Natural killer cell treated with Interleukin-12 subunit alpha and Interleukin-12 subunit beta and Interleukin-15 and Interleukin-18, amount 100 ng/mL, for 72 hours (primary cell): ENCODE measurements at places on chromosomes 12 and 14. TPM values are rescaled to one million over a fixed set of nuclear protein-coding genes. Genes with fewer than 3 reads are reported as not detected.
A peak's percentile ranks its signal among the peaks of the same experiment; 100 is the strongest.

- no peak for DNase-seq
Measured at GRCh38 chr14:104161602-104162367, 23.4 kb downstream of the KIF26A start.

USP15 gene
- 154 TPM for total RNA-seq

GRCh38 chr12:98431089-98431488 is 84.3 kb upstream of the TMPO start:
- DNase-seq, result no peak

PAH gene
- total RNA-seq, result not detected

- DNase-seq, result peak; percentile 86
Measured at GRCh38 chr14:61503167-61503801, 181.9 kb downstream of the PRKCH start.

- no peak for DNase-seq
Measured at GRCh38 chr12:94938583-94938982, 64.9 kb downstream of the NDUFA12 start.

KRT73 gene
- total RNA-seq, result 0.52 TPM

NRL gene
- total RNA-seq, result 1.8 TPM

APOF gene
- not detected for total RNA-seq

- no peak for DNase-seq
Measured at GRCh38 chr14:41925409-41925808, 318.7 kb downstream of the LRFN5 start.

GRCh38 chr12:5792343-5792742 is 152.7 kb downstream of the ANO2 start:
- DNase-seq, result no peak

DNA sequence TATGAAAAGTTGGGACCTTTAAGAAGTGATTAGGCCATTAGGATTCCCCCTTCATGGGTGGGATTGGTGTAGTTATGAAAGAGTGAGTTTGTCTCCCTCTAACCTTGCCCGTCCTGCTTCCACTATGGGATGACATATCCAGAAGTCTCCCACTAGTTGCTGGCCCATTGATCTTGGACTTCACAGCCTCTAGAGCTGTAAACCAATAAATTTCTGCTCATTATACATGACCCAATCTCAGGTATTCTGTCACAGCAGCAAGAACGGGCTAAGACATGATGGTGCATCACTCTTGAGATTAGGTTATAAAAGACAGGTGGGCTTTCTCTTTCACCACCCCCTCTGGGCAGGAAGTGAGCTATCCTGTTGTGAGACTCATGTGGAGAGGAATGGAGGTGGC is 8.6 kb upstream of the SMOC1 start:
- DNase-seq, result no peak

CACNA1C gene
- 0.06 TPM for total RNA-seq

- DNase-seq, result no peak
Measured at GRCh38 chr14:104692261-104692938, 3.0 kb downstream of the INF2 start.

DNA sequence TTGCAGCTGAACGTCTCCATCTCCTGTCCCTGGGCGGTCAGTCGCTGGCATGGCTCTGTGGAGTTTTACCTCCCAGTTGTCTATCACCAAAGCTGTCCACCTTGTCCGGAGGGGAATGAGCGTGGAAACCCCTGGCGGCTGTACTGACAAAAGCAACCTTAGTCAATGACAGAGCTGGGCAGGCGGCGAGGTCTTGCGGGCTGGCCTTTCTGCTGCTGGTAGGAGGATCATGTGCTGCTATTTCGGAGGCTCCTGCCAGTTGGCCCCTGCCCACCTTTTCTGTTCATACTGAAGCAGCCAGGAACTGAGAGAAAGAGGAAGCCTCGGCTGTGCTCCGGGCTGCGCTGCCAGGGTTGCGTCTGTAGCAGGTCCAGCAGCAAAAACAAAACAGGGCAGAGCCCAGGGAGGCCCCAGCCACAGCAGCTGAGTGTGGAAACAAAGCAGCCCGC is 57.7 kb downstream of the HMGA2 start:
- DNase-seq, result no peak

GRCh38 chr12:17076028-17076744 is 470.2 kb upstream of the LMO3 start:
- DNase-seq, result no peak

DNA sequence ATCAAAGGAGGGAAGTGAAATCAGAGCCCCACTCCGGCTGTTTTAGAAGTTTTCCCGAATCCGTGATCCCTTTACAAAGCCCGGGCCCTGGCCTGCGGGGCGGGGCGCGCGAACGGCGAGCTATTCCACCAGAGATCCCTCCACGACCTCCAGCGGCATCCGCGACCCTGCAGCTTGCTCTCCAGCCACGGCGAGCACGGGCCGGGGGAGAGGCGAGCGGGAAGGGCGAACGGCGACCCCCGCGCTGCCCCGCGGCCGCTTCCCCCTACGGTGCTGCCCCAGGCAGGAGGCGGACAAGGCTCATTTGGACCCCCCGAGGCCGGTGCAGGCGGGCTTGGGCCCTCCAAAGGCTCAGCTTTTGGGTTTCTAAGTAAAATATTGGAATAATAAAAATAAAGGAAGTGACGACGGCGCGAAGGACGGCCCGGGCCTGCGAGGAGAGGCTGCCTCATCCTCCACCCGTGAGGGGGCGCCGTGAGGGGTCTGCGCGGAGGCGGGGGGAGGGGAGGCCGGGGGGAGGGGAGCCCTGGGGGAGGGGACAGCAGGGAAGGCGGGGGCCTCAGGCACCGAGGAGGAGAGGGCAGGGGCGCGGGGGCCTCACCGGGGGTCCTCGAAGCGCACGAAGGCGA is 613 bp downstream of the SRSF9 start:
- DNase-seq, result no peak

DNA sequence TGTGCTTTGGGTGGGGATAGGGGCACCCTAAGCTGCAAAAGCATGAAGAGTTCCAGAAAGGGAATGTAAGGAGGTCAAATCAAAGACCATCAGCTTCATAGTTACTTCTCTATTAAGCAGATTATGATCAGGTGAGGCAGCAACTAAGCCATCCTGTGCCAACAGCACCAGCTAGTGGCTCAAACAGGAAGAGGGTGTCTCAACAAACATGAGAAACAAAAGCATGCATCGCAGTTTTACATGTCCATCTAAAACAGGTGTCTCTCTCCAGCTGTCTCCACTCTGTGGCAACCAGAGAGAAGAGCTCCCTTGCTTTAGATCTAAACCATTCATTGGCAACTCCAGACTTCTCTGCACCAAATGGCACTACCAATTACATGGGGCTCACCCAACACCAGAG is 52.9 kb downstream of the ACTN1 start:
- no peak for DNase-seq

GRCh38 chr14:28764257-28765160 is 2.1 kb upstream of the FOXG1 start:
- DNase-seq, result no peak

CACNA2D4 gene
- 4.5 TPM for total RNA-seq

GRCh38 chr12:21323736-21324135 is 11.0 kb downstream of the SLCO1A2 start:
- DNase-seq, result no peak

GRCh38 chr12:90069711-90070110 is 361.1 kb upstream of the ATP2B1 start:
- no peak for DNase-seq

IL22 gene
- 3.4 TPM for total RNA-seq

- no peak for DNase-seq
Measured at GRCh38 chr14:101098177-101098576, 194.7 kb upstream of the RTL1 start.

GRCh38 chr12:116136340-116136739 is 141.2 kb downstream of the MED13L start:
- no peak for DNase-seq
